Mesenchymal stem cell (in vitro differentiated cells and primary cell): ENCODE measurements at places on chromosomes 5 and 9.

DNA sequence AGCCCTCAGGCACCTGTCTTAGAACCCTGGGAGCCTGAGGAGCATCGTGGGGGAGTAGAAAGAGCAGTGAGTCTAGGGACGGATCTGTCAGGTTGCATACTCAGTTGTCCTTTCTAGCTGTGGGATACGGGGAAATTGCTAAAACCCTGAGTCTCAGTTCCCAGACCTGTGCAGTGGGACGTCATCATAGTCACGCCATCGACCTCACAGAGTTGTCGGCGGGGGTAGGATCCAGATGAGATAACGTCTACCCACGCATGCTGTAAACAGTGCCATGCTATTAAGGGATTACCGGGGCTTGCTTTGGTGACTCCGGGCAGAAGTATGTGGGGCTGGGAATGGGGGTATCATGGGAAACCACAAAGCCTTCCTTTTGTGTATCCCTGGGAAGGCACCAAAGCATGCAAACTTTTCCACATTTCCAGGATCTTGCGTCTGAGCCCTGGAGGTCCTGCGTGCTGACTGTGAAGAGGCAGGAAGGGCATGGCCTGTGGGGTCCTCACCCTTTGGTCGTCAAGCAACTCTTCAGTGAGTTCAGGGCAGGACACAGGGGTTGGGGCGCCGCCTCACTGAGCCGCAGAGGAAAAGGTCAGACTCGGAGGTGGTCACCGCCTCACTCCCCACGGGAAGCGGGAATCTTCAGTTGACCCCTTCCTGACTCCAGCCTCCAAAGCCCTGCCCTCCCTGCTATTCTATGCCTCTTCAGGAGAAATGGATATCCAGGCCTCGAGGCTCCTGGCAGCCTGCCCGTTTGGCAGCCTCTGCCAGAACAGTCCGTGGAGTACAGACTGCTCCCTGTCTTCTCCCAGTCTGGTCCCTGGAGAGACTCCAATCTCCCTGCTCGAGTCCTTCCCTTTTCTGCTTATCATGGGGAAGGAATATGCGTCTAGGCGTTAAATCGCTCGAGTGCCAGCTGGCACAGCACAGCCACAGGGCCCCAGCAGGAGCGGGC, 186.8 kb upstream of the KLF9 start:
- H3K4me3 ChIP-seq, result peak overlapping the region; percentile 59
- peak; percentile 100 for DNase-seq
- no peaks in the 10 kb centered on the region for H3K27me3 ChIP-seq
- no peak overlapping the region for H3K27ac ChIP-seq
- no peaks in the 10 kb centered on the region for H3K36me3 ChIP-seq

DNA sequence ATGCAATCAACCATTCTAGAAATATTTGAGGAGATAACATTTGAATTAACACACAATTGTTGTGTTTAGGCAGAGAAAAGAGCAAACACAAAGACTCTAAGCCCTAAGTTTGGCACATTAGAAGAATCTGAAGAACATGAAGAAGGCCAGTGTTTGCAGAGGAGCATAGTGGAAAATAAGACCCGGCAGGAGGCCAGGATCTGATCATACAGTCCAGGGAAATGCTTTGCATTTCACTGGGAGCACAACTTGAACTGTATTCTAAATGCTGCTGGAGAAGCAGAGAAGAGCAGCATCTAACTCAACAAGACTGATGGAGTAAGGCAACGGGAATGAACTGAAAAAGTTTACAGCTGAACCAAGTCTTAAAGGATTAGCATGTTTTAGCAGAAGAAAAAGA, 463.4 kb downstream of the ZNF608 start:
- no peak overlapping the region for H3K4me3 ChIP-seq
- no peak overlapping the region for H3K27ac ChIP-seq
- H3K27me3 ChIP-seq, result peaks cover 3% of the 10 kb centered on the region
- H3K36me3 ChIP-seq, result no peaks in the 10 kb centered on the region
- no peak for DNase-seq

DNA sequence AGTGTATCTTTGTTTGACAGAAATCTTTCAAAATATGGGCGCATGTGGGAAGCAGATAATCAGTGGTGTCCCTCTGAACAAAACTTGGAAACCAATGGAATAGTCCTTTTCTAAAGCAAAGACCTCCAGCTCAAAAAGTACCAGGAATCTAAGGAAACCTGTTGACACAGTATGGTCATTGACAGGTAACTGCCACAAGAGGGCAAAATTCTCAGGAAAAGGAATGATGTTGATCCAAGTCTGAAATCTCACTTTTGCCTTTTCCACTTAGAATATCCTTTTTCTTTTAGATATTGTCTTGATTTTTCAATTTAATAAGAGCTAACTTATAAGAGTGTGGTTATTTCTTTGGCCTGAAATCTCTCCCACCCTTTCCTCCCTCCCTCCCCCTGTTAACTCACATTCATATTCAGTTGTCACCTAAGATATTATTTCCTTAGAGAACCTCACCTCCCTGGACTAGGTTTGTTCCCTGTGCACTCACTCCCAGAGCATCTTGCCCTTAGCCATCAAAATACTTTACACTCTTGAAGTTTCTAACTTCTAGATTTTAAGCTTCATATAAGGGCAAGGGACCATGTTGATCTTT, 59.0 kb upstream of the BARX1 start:
- H3K4me3 ChIP-seq, result no peak overlapping the region
- H3K36me3 ChIP-seq, result no peaks in the 10 kb centered on the region
- no peaks in the 10 kb centered on the region for H3K4me1 ChIP-seq

GRCh38 chr5:13783726-13784125, 160.8 kb downstream of the DNAH5 start:
- H3K27ac ChIP-seq, result no peak overlapping the region
- H3K4me3 ChIP-seq, result no peak overlapping the region
- H3K4me1 ChIP-seq, result no peaks in the 10 kb centered on the region
- H3K27me3 ChIP-seq, result no peaks in the 10 kb centered on the region

GRCh38 chr5:128632264-128632663, 94.2 kb upstream of the FBN2 start:
- no peak for DNase-seq
- no peaks in the 10 kb centered on the region for H3K4me1 ChIP-seq
- no peaks in the 10 kb centered on the region for H3K36me3 ChIP-seq
- H3K27me3 ChIP-seq, result no peaks in the 10 kb centered on the region
- H3K4me3 ChIP-seq, result no peak overlapping the region
- no peak overlapping the region for H3K27ac ChIP-seq

DNA sequence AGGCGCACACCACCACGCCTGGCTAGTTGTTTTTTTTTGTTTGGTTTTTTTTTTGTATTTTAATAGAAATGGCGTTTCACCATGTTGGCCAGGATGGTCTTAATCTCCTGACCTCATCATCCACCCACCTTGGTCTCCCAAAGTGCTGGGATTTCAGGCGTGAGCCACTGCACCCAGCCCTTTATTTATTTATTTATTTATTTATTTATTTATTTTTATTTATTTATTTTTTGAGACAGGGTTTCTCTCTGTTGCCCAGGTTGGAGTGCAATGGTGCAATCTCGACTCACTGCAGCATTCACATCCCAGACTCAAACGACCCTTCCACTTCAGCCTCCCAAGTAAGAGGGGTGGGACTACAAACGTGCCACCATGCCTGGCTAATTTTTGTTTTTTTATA, 63.0 kb upstream of the ADAMTSL1 start:
- H3K4me3 ChIP-seq, result no peak overlapping the region
- H3K27me3 ChIP-seq, result no peaks in the 10 kb centered on the region
- H3K36me3 ChIP-seq, result no peaks in the 10 kb centered on the region

DNA sequence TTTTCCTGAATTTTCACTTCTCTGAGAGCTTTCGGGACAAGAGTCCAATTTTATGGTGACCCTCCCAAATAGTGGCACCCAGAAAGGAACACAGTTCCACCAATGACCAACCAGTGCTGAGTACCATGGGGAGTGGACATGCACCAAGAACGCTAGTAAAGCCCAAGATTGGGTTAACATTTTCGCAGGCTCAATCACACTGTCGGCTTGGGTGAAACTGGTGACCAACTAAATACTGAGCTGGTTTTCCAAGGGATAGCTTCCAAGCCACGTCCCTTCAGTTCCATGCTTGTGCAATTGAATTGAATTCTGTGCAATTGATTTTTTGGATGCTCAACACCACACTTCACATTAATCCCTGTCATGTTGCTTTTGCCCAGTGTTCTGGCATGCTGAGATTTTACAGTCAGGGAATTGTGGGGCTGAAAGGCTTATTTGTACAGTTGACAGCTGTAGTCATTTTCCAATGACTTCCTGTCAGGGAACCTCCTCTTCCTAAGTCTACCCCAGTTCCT, 37.6 kb upstream of the TRMT10B start:
- no peaks in the 10 kb centered on the region for H3K4me1 ChIP-seq
- no peak overlapping the region for H3K4me3 ChIP-seq
- no peak for DNase-seq
- H3K27me3 ChIP-seq, result no peaks in the 10 kb centered on the region
- H3K27ac ChIP-seq, result no peak overlapping the region

DNA sequence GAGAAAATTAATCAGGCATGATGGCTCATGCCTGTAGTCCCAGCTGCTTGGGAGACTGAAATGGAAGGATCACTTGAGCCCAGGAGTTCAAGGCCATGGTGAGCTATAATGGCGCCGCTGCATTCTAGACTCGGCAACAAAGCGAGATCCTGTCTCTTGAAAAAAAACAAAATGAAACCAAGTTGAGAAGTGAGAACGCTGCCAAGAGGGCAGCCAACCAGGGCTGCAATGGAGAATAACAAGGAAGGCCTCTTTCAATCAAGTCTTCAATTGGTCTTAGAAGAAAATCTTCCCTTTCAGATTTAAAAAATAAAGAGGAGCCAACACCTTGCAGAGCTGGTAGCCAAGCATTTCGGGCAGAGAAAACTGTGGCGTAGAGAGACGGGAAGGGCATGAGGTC, 14.7 kb downstream of the KIAA1958 start:
- no peak overlapping the region for H3K27ac ChIP-seq
- DNase-seq, result no peak
- H3K4me3 ChIP-seq, result no peak overlapping the region
- no peaks in the 10 kb centered on the region for H3K4me1 ChIP-seq
- no peaks in the 10 kb centered on the region for H3K36me3 ChIP-seq

GRCh38 chr9:13480693-13481092, 201.2 kb upstream of the MPDZ start:
- H3K36me3 ChIP-seq, result no peaks in the 10 kb centered on the region
- peaks cover 3% of the 10 kb centered on the region for H3K27me3 ChIP-seq
- no peak for DNase-seq
- no peak overlapping the region for H3K4me3 ChIP-seq
- no peak overlapping the region for H3K27ac ChIP-seq

DNA sequence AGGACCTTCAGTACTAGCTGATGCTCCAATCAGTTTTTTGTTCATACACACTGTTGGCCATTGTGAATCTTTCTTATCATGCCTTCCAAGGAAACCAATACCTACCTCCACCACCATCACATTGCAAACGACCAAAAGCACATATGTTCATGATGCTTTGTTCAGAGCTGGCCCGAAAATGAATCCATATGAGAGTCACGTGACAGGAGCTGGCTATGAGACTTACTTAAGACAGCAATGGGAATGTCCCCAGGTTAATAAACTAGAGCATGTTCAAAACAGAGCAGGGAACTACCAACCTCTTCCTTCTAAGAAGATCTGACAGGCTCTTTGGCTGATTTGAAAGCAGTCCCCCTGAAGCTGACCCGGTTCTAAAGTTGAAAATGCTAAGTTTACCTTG, 93.5 kb downstream of the FGF1 start:
- no peak overlapping the region for H3K27ac ChIP-seq
- H3K4me1 ChIP-seq, result no peaks in the 10 kb centered on the region
- no peak overlapping the region for H3K4me3 ChIP-seq

DNA sequence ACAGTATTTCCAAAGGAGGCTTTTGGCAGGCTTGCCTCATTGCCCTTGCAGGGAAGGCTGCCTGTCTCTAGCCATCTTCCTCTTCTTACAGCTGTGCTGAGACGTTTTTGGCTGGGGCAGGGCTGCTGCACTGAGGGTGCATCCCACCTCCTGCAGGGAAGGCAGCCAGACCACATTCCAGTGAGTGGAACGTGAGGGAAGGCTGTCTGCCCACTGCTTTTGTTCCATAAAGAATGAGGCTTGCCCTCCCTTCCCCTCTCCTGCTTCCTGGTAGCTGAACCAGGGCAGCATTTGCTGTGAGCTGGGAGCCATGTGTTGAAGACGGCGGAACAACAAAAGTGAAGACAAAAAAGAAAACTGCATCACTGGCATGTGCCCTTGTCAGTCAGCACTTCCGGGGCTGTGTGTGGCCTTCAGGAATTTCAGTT, 16.8 kb downstream of the MGAT1 start:
- H3K36me3 ChIP-seq, result peaks cover 34% of the 10 kb centered on the region
- H3K27ac ChIP-seq, result peak overlapping the region; percentile 99
- DNase-seq, result peak; percentile 31
- H3K4me1 ChIP-seq, result peaks cover 36% of the 10 kb centered on the region
- no peaks in the 10 kb centered on the region for H3K27me3 ChIP-seq
- peak overlapping the region; percentile 43 for H3K4me3 ChIP-seq

GRCh38 chr5:9401786-9402472, 143.9 kb downstream of the SEMA5A start:
- H3K27ac ChIP-seq, result no peak overlapping the region
- H3K36me3 ChIP-seq, result no peaks in the 10 kb centered on the region
- no peaks in the 10 kb centered on the region for H3K4me1 ChIP-seq
- DNase-seq, result peak; percentile 50
